ENCODE measurements at places on chromosomes 5 and 9. TPM values are rescaled to one million over a fixed set of nuclear protein-coding genes. Genes with fewer than 3 reads are reported as not detected.

The NDUFA8 gene
- total RNA-seq, result 6.6 TPM

The C9orf57 gene
- total RNA-seq, result not detected

The SPINK4 gene
- total RNA-seq, result not detected

The ST6GALNAC4 gene
- total RNA-seq, result 33.0 TPM

The KLF4 gene
- 29.8 TPM for total RNA-seq

The ACOT12 gene
- total RNA-seq, result not detected

The CARD6 gene
- 3.9 TPM for total RNA-seq

The NUTM2G gene
- total RNA-seq, result not detected

The PCDHAC2 gene
- not detected for total RNA-seq

The COL23A1 gene
- not detected for total RNA-seq

DNA sequence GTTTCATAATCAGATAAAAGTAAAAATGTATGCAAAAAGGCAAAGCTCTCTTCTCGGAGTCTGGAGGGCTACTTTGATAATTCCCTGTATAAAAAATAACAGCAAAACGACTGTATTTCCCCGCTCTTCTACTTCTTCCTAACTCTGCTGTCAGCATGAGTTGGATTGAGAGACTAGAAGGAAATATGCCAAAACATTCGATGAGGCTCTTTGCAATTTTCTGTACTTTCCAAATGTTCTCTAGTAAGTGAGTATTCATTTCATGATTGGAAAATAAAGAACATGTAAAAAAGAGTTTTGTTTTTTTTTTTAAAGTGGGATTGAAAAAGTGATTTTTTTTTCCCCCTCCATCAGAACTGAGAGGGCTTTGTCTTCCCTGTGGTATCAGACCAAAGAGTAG is 677.5 kb downstream of the ACTL7B start:
- DNase-seq, result no peak

GRCh38 chr9:34577400-34578240 is 11.9 kb downstream of the CNTFR start:
- no peak for DNase-seq

DNA sequence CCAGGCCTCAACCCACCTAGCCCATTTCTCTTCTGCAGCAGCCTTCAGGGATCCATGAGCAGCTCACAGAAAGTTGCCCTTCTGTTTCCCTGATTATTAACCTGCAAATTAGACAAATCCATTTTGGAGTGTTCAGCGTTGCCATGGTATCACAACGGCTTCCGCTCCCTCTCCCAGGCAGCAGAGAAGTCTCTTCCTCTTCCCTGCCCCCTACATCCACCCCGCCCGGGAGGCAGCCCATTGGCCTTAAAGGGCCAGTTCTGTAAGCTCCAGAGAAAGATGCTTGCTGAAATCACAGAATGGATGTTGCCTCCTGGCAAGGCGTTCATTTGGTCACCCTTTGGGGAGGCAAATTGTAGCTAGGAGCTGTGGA is 47.7 kb upstream of the BOD1 start:
- no peak for DNase-seq

- no peak for DNase-seq
Observed at GRCh38 chr9:91364702-91365101, 3.0 kb upstream of the AUH start.

DNA sequence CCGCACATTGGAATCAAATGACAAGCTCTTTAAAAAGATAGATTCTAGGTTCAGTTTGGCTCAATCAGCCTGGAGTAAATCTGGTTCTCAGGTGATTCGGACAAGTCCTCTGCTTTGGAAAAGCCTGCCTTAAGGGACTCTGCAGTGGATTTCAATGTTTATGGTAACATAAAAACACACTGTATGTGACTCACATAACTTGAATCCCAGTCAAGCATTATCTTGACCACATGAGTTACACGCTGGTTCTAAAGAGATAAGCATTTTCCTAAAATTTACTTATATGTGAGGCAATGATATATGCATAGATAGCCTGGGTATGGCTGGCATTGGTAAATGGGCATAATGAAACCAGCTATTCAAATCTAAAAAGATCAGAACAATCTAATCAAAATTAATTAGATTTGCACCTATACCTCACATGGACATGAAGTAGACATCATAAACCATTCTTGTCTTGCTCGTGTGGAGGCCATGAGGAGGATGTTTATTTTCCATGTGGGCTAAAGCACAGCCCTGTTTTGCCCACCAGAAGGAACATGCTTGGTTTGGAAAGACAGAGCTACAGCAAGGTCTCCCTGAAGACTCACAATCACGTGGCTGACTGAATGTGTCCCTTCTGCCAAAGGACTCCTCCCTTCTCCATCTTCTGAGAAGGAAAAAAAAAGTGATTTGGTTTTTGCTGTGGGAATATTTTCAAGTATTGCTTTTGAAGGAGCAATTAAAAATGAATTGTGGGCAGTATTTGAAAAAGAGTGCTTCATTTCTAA is 351.7 kb downstream of the DIRAS2 start:
- DNase-seq, result no peak

DNA sequence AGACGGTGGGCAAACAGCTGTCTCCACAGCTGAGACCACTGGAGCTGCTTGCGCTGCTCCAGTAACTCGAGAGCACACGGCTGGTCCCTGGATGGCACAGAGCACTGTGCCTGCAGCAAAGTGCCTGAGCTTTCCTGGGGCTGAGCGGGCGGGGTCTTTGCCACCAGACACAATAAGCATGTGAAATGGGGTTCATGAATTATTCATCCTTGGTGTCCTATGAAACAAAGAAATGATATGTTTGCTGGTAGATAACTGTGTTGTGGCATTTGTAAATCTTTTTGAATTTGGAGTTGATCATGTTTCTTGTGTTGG is 151.7 kb upstream of the MPDZ start:
- no peak for DNase-seq

DNA sequence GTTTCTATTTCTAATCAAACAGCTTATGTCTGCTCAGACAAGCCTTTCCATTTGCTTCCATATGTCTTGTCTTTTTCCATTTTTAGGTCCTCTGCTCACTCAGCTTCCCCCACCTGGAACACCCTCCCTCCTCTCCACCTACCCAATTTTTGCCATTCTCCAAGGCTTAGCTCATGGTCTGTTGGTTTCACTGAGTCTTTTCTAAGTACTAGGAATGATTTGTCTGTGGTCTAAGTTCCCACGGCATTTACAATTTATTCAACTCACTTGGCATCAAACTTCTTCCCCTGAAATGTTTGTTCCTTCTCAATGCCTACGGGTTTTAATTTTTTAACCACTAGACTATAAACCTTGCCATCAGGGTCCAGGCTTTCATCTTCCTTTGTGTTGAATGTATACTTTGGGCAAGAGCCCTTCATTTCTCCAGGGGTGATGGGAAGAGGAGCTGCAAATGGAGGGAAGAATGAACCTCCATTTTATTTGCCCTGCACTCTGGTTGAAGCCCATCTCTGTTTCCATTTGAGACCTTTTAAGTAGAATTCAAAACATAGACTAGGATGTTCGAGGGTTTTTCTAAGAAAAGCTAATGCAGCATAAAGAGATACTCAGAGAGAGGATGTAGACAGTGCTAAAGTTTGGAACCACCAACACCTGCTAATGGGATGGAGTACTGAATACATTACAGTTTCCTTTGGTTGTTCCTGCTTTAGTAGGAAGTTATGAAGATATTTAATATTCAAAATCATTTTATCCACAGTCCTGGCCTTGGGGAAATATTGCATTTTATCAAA is 104.0 kb downstream of the PTTG1 start:
- no peak for DNase-seq

DNA sequence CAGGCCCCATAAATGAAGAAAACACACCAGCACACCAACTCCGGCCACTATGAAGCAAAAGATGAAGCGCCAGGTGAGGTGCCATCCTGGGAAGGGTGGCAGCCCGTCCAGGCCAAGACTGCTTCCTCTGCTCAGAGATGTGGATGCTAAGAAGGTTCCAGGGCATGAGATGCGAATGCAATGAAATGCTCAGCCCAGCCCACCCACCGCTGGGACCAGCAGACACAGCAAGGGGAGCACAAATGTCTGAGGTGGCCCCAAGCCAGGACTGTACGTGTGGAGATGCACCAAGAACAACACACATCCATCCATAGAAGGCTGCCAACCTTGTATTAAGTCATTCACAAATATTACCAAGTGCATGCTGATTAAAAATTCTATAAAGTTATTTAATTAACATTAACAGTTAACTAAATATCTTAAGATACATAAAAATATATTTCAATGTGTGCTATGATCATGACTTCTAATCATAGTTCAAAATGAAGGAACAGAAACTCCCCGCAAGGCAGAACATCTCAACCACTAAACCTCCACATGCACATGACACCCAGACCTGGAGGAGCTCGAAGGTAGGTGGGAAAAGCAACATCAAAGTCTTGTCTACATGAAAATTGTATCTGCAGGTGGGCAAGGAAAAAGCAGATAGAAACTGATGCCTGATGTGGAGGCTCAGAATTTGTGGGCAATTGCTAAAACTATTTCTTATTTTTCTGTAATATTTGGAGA is 43.7 kb downstream of the BICD2 start:
- no peak for DNase-seq

DNA sequence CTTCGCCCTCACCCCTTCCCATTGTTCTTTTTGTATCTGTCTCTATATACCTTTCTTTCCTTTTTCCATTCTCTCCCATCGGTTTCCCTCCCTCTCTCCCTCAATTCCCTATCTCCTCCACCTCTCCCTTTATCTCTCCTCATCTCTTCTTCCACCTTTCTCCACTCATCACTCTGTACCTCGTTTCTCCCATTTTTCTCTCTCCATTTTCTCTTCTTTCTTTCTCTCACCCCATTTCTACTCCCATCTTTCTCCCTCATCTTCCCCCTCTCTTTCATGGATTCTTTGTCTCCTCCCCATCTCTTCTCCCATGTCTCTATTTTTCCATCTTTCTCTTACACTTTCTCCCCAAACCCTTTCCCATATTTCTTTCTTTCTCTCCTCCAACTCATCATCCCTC is 385.9 kb upstream of the CLINT1 start:
- no peak for DNase-seq

- DNase-seq, result no peak
Observed at GRCh38 chr5:91171322-91171721, 211.8 kb downstream of the ARRDC3 start.

DNA sequence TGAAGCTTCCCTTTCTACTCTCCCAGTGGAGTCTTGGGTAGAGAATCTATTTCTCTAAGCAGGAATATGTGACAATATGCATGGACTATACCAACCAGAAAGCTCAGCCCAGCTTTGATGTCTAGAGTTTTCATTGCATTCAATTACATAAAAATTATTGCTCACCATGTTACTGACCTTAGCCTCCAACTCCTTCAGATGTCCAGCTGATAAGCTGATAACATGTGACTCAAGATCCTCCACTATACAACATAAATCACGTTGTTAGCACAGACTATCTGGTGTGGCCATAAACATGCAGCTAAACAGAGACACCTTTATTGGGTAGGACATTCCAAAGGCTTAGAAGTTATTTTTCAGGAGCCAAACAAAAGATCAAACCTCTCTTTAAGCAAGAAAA is 1168.2 kb downstream of the CDH12 start:
- no peak for DNase-seq

- no peak for DNase-seq
Observed at GRCh38 chr9:105142406-105143135, 101.9 kb upstream of the SLC44A1 start.

GRCh38 chr5:55570026-55570425 is 35.3 kb upstream of the PLPP1 start:
- no peak for DNase-seq

DNA sequence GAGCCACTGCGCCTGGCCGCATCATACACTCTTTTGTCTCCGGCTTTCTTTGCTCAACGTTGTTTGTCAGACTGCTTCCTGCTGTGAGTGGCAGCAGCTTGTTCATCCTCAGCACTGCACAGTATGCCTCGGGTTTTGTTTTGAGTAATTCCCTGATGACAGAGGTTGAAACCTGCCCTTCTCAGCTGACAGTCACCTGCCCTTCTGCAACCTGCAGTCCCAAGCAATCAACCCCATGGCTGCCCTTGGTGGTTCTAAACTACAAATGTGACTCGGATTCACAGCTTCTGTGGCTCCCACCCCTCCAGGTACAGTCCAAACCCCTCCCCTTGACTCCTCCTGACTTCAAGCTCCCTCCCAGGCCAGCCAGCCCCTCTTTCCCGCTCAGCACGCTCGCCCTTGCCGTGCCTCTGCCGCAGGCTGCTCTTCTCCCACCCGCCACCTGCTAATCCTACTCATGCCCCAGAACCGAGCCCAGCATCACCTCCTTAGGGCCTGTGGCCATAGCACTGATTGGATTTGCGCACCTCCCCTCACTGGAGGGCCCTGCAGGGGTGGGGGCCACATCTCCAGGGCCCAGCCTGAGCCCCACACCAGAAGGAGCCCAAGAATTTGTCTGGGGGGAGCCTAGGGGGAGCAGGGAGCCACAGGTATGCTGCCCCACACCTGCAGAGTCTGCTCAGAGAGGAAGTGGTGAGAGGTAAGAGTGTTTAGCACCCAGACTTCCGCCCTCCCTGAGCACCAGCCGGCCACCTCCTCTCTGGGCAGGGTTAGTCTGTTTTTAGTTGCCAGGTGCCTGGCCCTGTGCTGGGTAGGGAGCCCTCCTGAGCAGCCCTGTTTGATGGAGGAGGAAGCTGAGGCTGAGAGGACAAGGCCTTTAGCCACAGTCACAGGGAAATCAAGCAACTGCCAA is 10.1 kb downstream of the EEIG1 start:
- DNase-seq, result peak; percentile 83

DNA sequence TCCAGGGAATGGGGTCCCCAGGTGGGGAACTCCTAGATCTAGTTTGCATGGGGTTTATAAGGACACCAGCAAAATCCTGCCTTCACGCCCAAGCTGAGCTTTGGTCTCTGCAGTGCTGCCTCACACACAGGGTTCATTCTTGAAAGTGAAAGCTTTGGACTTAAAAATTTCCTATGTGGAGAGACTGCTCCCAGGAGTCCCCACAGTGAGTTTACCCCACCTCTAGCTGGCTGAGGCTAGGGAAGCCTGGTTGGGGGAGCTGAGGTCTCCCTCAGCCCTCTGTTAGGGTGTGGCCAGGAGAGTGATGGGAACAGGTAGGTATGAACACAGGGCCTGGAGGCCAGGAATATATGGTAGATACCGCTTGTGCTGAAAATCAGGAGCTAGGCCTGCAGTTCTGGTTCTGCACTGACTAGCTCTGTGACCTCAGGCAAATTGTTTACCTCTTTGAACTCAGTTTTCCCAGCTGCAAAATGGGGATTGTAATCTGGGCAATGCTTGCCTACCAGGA is 41.5 kb upstream of the LARP1 start:
- no peak for DNase-seq

GRCh38 chr9:133276001-133276884 is 1.2 kb upstream of the ABO start:
- no peak for DNase-seq

- DNase-seq, result no peak
Observed at GRCh38 chr5:72154076-72154756, 46.9 kb downstream of the MAP1B start.

DNA sequence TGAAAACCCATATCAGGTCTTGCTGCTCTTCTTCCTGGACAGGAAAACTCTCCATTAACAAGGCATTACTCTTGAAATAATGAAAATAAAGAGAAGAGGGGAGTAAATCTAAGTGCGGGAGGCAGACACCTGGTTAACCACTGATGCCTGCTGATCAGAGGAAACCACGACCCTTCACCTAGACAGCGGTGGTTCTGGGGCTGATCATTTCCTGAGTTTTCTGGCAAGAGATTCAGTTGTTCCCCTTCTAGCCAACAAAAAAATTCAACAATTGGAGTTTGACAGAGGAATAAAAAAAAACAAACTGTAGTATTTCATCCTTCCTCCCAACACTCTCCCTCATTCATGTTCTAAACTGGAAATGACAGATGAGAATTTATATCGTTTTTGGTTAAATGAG is 3.0 kb downstream of the RLN2 start:
- no peak for DNase-seq
